Thoracic aorta endothelial cell (primary cell): ENCODE measurements at places on chromosomes 11 and 22. TPM values are rescaled to one million over a fixed set of nuclear protein-coding genes. Genes with fewer than 3 reads are reported as not detected.

Gene ETS1
- total RNA-seq = 96.7 and 108 TPM in 2 replicates

Gene CRYAB
- total RNA-seq = 0.29 and 1.1 TPM in 2 replicates

Gene UPK3A
- not detected in 2 replicates for total RNA-seq

Gene PAMR1
- 0.65 and 0.93 TPM in 2 replicates for total RNA-seq

Gene HYOU1
- total RNA-seq = 193 and 228 TPM in 2 replicates

Gene RBMXL2
- total RNA-seq = 0.40 TPM in 1 of 2 replicates, not detected in the other

Gene OR2D2
- 0.66 and 0.86 TPM in 2 replicates for total RNA-seq

Gene DAGLA
- total RNA-seq = 1.7 and 2.3 TPM in 2 replicates

Gene GAB2
- total RNA-seq = 32.8 and 33.0 TPM in 2 replicates

Gene C11orf16
- not detected in 2 replicates for total RNA-seq

Gene CDCA5
- total RNA-seq = 18.0 and 28.6 TPM in 2 replicates

Gene SLC22A6
- total RNA-seq = not detected in 2 replicates
